ENCODE measurements at places on chromosomes 6 and 20. TPM values are rescaled to one million over a fixed set of nuclear protein-coding genes. Genes with fewer than 3 reads are reported as not detected.
A peak's percentile ranks its signal among the peaks of the same experiment; 100 is the strongest.

DNA sequence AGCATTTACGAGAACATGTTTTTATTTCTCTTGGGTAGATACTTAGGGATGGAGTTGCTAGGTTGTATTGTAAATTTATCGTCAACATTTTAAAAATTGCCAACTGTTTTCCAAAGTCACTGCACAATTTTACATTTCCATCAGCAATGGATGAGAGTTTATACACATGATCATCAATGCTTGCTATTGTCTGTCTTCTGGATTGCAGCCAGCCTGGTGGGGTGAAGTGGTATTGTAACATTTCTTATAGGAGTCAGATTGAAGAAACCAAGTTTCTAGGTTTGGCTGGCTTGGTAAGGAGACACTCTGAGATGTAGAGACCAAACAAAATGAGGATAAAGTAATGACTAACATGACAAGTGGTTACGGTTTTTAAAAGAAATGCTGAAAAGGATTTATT lies 57.1 kb upstream of the HDDC2 start:
- no peak for ATAC-seq

DNA sequence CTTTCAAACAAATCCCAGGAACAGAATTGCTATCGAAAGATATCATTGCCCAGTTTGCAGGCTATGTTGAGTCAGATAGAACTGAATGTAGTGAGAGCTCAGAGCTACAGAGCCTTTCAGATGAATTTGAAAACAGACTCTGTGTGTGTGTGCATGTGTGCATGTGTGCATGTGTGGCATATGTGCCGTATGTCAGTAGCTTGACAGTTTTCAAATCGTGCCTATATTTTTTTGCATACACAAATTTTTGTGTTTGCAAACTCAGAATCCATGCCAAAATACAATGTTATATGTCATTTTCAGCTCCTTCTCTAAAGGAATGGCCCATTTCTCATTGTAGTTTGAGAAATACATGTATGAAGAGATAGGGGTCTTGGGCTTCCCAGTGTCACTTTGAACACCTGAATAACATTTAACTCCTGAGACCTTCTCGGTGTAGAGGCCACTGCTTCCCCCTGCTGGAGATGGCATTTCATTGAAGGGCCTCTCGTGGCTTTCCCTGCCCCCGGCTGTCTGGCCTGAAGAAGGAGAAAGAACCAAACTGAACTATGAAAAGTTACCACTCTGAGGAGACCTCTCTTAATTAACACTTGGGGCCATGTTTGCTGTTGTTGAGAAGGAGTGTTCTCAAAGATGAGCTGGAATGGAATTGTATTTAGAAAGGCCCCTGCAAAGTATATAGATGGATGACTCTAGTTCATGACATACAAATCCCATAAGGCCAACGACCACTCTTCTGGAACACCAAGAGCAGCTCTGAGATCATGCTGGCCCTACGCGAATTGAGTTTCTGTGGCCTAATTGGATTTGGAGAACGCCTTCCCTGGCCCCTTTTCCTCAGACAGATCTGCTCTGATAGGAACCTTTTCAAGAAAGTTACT lies 58.7 kb downstream of the VAPB start:
- peak; percentile 55 for ATAC-seq

DNA sequence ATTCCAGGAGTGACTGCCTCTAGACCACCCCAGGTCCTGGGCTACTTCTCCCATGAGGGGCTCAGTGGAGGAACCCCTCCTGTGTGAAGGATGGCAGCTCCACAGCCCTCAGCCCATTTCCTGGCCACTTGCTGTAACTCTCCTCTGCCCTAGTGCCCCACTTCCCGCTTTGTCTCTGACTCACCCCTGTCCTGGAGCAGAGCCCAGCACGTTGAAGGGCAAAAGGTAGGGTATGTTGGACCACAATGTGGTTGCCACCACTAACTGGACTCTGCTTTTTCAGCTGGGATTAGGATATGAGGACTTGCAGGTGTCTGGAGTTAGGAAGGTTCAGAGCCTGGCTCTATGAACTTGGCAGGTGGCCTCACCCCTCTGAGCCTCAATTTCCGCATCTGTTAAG lies 2.4 kb downstream of the MYBL2 start:
- ATAC-seq, result no peak

DNA sequence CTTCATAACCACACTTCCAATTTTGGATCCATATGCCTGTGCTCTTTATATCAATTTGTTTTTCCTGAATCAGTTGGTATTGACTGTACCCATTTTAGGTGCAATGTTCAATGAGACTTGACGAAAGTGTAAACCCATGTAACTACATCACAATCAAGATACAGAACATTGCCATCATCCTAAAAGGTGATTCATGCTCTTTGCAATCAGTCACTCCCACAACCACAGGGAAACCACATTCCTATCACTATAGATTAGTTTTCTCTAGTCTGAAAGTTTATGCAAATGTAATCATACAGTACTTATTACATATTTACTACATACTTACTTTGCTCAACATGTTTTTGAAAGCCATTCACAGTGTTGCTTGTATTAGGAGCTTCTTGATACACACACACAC lies 167.4 kb downstream of the ADGRG6 start:
- ATAC-seq, result no peak

GRCh38 chr6:13451181-13451895 lies 36.1 kb downstream of the GFOD1 start:
- ATAC-seq, result no peak

DNA sequence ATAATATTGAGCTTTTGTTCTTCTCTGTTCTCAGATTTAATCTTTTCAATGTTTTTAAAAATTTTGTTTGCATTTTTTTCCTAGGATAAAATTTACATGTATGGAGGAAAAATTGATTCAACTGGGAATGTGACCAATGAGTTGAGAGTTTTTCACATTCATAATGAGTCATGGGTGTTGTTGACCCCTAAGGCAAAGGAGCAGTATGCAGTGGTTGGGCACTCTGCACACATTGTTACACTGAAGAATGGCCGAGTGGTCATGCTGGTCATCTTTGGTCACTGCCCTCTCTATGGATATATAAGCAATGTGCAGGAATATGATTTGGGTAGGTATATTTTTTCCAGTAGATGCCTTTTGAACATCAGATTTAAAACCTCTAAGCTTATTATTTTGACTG lies 89.8 kb downstream of the ATRN start:
- no peak for ATAC-seq

DNA sequence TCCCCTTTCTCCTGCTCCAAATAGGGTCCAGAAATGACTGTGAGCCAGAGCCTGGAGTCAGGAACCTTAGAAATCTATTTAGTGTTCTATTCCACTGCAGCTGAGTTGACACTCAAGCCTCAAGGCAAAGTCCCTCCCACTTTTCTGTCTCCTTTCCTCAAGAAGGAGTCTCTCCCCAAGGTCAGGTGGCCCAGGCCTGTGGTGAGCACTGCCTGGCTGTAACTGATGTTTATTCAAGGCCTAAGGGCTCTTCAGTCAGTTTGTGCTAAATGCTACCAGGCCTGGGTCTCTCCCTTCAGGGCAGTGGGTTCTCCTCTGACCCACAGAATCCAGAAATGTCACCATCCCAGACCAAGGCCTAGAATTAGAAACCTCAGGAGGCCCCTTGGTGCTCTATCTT lies 1042.9 kb upstream of the EPHA7 start:
- no peak for ATAC-seq

GRCh38 chr6:74269600-74269858 lies 573.5 kb downstream of the CD109 start:
- ATAC-seq, result no peak

GRCh38 chr20:34543463-34544056 lies 15.0 kb upstream of the MAP1LC3A start:
- ATAC-seq, result no peak

DNA sequence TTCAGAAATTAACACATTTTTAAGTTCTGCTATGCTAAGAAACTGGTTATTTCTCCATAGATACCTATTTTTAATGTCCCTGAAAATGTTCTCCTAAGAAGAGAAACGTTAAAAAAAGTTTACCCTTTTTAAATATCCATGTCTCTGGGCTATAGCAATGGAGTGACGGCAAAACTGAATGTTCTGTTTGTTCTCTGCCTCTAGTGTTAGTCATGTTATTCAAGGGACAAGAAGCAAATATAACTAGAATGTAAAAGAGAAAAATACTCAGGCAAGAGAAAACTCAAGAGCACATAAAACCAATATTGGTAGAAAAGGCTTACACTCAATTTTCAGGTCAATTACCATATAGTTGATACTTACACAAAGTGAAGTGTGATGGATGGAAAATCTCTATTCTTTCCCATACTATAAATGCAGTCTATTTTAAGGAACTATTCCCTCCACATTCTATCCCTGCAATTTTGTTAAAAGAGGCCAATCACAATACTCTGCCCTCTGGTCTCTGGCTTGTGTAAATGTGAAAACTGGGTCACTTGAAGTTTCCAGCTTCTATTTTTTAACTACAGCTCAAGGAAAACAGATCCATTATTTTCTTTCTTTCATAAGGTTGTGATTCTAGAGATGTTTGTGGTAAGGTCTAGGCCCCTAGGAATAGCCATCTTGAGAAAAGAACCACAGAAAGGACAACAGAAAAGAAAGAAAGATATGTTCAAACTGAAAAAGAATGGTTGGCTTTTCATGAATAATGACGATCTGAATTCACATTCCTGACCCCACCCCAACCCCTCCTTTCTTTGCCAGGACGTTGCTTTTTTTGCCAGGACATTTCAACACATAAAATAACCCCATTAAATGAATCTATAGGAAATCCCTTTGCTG lies 200.3 kb upstream of the FAM83B start:
- ATAC-seq, result no peak

DNA sequence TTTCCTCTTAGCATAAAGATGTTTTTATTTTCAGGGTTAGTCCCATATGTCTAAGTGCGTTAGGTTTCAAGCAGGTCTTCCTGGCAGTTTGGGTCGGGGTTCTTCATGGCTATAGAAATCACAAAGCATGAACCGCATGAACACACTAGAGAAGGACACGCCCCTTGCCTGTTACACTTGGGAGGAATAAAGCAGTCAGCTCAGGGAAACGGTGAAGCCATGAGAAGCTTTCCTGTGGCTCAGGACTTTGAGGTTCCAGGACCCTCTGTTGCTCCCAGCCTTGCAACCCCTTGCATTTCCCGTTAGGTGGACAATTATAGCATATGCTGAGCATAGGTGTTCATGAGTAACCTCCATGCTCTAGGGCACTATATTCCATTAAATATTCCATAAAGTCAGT lies 96.7 kb downstream of the SYCP2 start:
- ATAC-seq, result no peak

DNA sequence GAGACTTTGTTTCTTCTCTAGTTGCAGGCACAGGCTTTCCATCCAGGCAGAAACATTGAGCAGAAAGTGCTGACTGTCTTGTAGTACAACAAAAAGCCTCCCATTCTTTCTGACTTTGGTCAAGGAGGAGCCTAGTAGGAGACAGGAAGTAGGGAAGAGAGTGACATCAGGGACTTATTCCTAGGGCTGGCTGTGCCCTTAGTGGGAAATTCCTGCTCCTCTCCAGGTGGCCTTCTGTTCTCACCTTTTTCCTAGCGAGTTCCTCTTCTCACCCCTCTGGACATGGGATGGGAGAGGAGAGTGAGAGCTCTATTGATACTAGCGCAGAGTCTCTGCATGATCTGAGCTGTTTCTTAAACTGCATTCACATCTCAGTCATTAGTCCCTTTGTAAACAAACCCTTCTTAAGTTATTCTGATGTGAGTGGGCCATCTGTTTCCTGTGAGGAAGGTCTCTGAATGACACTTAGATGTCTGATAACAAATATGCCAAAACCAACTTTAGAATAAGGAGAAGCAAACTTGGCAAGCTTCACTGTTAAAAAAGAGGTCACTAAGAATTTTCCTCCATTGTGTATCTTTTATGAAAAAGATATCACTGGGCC lies 455.0 kb downstream of the GJA1 start:
- no peak for ATAC-seq

DNA sequence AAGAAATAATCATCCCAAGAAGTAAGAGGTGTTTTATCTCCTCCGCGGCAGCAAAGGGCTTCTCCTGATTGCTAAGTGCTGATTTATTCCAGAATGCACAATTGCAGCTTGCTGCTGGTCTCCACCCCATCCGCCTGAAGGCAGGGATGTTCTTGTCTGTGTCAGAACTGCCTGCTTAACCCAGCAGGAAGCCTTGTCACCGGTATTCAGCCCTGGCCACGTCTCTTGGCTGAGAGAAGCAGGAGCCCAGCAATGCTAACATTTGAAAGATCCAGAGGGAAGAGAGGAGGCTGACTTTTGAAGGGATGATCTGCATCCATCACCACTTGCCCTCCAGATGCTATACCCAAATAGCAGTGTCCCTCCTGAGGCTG lies 4.2 kb downstream of the SCML4 start:
- ATAC-seq, result peak; percentile 70

- ATAC-seq, result no peak
These were observed 1302.8 kb upstream of the EYS start for GRCh38 chr6:67009818-67010217.

- no peak for ATAC-seq
These were observed 105.5 kb upstream of the BACH2 start for GRCh38 chr6:90401933-90402830.

GRCh38 chr6:87700397-87701343 lies 1.4 kb downstream of the AKIRIN2 start:
- ATAC-seq, result peak; percentile 33

- no peak for ATAC-seq
These were observed 70.3 kb downstream of the SESN1 start for GRCh38 chr6:109024368-109024767.

Gene HEBP2
- 162 TPM for total RNA-seq

Gene C6orf52
- total RNA-seq, result 0.84 TPM

Gene CTAGE9
- not detected for total RNA-seq

Gene ENPP5
- 0.44 TPM for total RNA-seq

Gene MSH5
- 12.0 TPM for total RNA-seq

Gene ULBP3
- 3.8 TPM for total RNA-seq

Data from esophagus mucosa (tissue), 1 donor.